CD4-positive, alpha-beta T cell treated with Interleukin-12 subunit alpha and Interleukin-12 subunit beta, for 1 hour (primary cell): ENCODE measurements at places on chromosomes 5 and 9.

DNA sequence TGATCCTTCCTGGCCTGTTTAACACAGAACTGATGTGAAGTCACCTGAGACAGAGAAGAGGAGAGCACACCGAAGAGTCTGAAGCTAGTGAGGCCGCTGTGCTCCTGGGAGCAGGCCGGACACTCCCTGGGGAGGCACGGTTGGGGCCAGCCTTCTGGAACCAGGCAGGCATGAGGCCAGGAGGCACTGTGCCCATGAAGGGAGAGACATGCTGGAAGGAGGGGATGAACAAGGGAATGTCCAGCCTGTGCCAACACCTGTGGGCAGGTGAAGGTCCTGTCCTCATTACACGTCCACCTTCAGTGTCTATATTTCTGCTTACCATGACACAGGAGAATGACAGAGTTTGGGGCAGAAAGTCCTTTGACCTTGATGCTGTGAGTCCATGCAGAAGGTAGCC, 183.8 kb upstream of the S1PR3 start:
- DNase-seq = no peak

- DNase-seq = no peak
These were observed 14.4 kb upstream of the CCDC69 start for GRCh38 chr5:151238303-151238741.

GRCh38 chr9:134591573-134591981, 50.0 kb upstream of the COL5A1 start:
- no peak for DNase-seq

DNA sequence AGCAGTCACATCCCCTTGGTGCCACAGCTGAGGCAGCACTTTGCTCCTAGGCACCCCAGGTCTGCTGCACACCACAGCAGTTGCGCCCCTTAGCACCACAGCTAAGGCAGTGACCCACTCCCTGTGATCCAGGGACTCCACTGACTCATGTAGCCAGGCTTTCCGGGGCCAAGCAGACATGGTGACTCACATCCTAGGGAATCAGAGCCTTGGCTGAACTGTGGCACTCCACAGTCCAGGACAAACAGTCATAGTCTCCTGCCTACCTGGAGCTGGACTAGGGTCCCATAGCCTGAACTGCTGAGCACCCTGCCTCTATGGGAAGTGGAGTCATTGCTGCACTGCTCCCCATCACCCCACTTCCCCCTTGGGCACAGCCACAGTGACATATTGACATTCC, 338.7 kb downstream of the NPR3 start:
- no peak for DNase-seq

GRCh38 chr5:76701298-76701697, 14.6 kb upstream of the F2R start:
- no peak for DNase-seq

DNA sequence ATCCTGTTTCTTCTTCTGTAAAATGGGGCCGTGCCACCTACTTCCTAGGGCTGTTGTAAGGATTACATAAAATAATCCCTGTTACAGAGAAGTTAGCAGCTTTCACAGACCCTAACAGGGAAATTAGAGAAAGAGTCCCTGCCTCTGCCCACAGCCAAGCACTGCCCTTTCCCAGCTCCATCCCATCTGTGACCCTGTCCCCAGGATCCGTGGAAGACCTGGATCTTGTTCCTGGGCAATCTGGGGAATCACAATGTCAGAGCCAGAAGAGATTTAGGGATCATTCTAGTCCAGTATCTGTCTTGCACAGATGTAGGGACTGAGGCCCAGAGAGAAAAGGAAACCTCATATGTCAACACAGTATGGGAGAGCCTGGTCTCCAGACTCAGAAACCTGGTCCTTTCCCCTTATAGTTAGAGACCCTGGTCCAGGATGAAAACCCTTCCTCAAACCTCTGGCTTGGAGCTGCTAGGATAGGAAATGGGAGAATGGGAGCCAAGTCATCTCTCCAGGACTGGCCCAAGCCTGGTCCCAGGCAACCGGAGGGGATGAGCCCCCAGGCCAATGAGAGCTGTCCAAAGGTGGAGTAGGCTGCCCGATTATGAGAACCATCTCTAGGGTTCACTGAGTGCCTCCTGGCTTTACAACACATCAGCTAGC, 12.5 kb downstream of the LHX6 start:
- no peak for DNase-seq

GRCh38 chr5:94849821-94850736, 231.6 kb downstream of the SLF1 start:
- DNase-seq = peak; percentile 55
